ENCODE measurements at places on chromosomes 16 and 17.

- DNase-seq = no peak
Observed at GRCh38 chr16:57623251-57624043, 5.0 kb upstream of the ADGRG1 start.

GRCh38 chr16:27244363-27244755 lies 24.2 kb downstream of the NSMCE1 start:
- DNase-seq = no peak

GRCh38 chr16:9503251-9503984 lies 412.0 kb downstream of the HAPSTR1 start:
- DNase-seq = peak; percentile 2

GRCh38 chr17:49108318-49108717 lies 24.3 kb upstream of the B4GALNT2 start:
- no peak for DNase-seq

GRCh38 chr17:64331366-64331765 lies 59.3 kb downstream of the PECAM1 start:
- DNase-seq = no peak

- no peak for DNase-seq
Observed at GRCh38 chr17:21165922-21166594, 39.3 kb downstream of the DHRS7B start.

- no peak for DNase-seq
Observed at GRCh38 chr17:21001813-21002221, 41.0 kb downstream of the USP22 start.

DNA sequence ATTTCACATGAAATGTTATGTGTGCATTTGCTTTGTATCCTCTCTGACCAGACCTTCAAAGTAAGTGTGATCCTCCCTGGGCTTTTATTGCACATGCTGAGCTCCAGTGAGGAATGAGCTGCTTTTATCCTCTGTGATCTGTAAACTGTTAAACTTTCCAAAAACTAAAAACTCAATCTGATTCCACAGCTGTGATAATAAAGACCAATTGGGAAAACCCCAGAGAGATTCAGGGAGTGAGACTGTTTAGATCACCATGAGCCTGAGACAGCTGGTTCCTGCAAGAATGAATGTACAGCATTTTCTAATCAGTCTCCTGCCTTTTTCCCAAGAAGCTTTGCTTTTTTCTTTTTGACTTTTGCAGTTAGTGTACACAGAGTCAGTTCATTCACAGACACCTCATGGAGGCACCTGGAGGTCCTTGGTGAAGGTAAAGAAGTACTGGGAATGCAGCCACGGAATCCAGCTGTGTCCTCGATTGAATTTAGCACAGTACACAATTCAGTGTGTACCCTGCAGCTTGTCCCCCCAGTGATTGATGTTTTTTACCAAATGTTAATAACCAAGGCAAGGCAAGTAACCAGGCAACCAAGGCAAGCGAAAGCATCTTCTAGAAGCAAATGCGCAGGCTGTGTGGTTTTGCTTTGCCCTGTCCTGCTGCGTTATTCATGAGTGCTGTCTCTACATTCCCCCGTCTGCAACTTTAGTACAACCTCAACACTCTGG lies 182.6 kb downstream of the LGALS9B start:
- no peak for DNase-seq

DNA sequence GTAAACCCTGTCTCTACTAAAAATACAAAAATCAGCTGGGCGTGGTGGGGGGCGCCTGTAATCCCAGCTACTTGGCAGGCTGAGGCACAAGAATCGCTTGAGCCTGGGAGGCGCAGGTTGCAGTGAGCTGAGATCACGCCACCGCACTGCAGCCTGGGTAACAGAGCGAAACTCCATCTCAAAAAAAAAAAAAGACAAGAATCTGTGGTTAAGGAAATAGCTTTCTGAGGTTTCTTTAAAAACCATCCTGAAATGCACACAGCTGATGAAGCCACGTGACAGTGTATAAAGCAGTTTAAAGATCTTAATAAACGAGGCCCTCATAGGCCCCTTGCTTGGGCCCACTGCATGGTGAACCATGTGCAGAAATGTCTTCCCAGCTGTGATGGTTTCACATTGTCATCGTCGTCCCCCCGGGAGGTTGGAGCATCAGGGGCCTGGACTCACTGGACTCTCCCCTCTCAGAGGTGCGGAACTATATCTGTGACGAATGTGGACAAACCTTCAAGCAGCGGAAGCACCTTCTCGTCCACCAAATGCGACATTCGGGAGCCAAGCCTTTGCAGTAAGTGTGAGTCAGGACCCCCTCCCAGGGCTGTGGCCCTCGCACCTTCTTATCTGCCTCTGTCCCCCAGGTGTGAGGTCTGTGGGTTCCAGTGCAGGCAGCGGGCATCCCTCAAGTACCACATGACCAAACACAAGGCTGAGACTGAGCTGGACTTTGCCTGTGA lies 16.2 kb downstream of the ZNF276 start:
- DNase-seq = no peak

DNA sequence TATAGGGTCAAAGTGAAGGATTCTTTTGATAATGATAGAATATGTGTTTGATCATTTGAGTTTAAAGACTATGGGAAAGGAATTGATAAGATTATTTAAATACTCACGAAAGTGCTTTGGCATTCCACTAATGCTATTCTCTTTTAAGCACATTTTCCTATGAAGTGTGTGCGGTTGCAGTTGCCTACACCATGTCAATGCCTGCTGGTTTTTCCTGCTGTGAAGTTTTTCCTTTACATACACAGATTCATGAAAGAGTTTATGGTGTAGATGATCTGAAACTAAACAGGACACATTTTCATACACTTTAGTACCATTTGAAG lies 78.7 kb downstream of the VMP1 start:
- no peak for DNase-seq

DNA sequence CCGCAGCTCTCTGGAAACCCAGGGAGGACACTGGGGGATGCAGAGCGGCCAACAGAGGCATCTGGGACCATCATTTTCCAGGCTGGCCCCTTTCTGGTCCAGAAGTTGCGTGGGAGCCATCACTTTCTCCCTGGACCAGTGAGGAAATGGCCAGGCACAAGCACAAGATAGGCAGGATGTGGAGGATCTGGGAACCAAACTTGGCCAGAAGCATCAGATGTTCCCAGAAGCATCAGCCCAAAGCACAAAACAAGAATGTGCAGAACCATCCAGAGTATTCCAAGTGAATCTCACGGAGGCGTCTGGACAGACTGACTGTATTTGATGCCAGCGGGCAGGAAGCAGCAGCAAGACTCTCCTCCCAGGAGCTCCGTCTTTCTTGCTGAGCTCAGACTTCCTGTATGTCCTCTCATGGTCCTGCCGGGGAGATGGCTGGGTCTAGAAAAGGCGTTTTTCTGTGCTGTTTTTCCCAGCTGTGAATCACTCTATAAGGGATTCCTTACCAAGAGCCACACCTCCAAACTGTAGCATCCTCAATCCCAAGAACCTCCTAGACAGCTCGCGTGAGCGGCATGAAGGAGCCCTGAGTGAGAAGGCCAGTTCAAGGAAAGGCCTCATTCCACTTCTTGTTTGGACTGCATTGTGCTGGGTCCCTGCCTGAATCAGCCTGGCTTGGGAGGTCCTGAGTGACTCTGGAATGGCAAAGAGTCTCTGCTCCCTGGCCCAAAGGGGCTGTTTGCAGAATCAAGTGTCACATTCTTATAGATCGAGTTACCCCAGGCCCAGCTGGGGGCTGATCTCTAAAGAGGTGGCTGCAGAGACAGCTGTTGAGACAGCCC lies 49.5 kb upstream of the MTSS2 start:
- DNase-seq = no peak

GRCh38 chr17:66493283-66494019 lies 191.0 kb downstream of the PRKCA start:
- no peak for DNase-seq

DNA sequence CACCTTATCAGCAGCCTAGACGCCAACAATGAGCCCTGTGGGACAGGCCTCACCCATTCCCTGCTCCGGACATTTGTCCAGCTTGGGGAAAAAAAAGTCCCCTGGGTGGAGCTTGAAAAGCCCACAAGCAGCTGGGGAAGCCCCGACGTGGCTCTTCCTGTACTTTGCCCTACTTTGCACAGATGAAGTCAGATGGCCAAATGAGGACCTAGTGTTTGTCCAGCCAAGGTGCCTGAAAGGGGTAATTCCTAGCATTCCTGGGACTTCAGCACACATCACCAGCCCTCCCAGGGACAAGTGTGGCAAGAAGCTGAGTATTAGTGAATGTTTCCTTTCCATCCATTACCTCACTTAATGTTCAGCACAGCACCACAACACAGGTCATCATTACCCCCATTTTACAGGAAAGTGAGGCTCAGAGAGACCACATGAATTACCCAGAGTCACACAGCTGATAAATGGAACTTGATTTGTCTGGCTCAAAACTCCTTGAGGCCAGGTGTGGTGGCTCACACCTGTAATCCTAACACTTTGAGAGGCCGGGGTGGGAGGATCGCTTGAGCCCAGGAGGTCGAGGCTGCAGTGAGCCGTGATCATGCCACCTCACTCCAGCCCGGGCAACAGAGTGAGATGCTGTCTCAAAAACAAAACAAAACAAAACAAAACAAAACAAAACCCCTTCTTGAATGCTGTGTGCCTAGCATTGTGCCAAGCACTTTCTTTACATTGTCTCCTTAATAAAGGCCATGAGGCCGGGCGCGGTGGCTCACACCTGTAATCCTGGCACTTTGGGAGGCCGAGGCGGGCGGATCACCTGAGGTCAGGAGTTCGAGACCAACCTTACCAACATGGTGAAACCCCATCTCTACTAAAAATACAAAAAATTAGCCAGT lies 19.9 kb upstream of the PLLP start:
- peak; percentile 70 for DNase-seq

All from HuH-7 (cell line).